GM04504 (cell line): ENCODE measurements at places on chromosomes 2 and 18.

- DNase-seq, result no peak
Observed at GRCh38 chr2:112141626-112142007, 3.4 kb downstream of the FBLN7 start.

DNA sequence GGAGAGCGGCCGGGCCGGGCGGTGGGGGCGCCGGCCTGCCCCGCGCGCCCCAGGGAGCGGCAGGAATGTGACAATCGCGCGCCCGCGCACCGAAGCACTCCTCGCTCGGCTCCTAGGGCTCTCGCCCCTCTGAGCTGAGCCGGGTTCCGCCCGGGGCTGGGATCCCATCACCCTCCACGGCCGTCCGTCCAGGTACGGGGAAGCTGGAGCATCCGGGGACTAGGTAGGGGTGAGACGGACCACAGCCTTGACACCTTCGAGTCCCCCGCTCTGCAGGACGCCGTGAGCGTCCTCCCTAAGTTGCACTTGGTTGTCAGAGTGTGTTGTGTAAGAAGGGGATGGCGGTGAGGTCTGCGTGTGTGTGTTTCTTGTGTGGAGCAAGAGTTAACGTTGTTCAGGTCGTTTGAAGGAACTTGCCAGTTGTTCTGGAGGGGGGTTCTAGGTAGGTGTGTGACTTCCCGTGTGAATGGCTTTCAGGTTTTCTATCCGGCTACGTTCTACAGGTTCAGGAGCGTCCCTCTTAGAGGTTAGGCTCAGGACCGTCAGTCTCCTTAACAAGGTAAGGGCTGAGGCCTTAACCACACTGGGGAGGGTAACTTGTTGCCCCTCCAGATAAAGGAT, 393 bp downstream of the IL1R1 start:
- DNase-seq, result no peak

GRCh38 chr2:98393354-98393753, 47.1 kb downstream of the CNGA3 start:
- no peak for DNase-seq

GRCh38 chr2:68032702-68033101, 30.1 kb downstream of the C1D start:
- DNase-seq, result no peak
